Stimulated activated CD4-positive, alpha-beta T cell treated with anti-CD3 and anti-CD28 coated beads, Interleukin-12 subunit alpha, Interleukin-12 subunit beta, amount 100 ng/mL, for 4 hours (primary cell): ENCODE measurements at places on chromosomes 1 and 21.

DNA sequence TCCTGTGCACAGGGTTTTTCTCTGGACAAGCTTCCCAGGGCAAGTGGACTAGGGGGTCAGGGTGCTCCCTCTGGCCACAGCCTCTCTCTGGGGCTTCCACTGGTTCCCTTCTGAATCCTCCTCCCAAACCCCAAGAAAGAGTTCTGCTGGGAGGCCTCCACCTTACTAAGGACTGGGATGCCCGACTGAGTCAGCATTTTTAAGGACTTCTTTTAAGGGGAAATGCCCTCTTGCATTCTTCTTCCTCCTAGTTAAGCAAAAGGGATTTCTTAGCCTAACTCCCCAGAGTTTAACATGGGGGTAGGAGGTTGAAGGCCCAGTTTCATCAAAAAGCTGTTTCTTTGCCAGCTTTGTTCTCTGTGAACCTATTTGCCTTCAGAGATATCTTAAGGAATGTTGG, 99.7 kb upstream of the KRTAP19-8 start:
- no peak for DNase-seq

DNA sequence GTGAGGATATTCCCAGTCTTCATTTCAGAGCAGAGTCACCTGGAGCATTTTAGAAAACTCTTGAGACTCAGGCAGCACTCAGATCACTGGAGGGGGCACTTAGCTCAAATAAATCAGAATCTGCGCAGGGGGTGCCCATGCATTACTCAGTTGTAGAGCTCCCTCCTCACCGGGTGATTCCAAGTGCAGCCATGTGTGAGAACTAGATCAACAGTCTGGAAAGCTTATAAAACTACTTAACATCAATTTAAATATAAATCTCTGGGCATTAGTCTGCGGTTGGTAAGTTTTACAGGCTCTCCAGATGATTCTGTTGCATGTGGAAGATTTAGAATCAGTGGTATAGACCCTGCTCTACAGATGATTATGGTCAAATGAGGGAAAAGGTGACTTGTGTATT, 128.6 kb downstream of the ST6GALNAC3 start:
- DNase-seq = no peak

- no peak for DNase-seq
Observed at GRCh38 chr21:31659286-31659535, 282 bp upstream of the SOD1 start.

GRCh38 chr1:204528677-204529076, 12.5 kb downstream of the MDM4 start:
- DNase-seq = no peak

DNA sequence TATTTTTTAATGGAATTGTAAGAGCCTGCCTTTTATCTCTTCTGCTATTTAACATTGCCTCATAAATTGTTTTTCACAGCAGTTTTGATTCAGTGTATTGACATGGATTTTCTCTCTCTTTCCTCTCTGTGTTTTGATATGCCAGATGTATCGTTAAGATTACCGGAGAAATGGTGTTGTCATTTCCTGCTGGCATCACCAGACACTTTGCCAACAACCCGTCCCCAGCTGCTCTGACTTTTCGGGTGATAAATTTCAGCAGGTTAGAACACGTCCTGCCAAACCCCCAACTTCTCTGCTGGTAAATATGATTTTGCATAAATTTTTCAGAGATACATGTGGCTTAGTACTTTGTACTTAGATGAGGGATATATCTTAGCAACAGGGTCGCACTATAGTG, 23.1 kb upstream of the DYNLT5 start:
- DNase-seq = no peak

DNA sequence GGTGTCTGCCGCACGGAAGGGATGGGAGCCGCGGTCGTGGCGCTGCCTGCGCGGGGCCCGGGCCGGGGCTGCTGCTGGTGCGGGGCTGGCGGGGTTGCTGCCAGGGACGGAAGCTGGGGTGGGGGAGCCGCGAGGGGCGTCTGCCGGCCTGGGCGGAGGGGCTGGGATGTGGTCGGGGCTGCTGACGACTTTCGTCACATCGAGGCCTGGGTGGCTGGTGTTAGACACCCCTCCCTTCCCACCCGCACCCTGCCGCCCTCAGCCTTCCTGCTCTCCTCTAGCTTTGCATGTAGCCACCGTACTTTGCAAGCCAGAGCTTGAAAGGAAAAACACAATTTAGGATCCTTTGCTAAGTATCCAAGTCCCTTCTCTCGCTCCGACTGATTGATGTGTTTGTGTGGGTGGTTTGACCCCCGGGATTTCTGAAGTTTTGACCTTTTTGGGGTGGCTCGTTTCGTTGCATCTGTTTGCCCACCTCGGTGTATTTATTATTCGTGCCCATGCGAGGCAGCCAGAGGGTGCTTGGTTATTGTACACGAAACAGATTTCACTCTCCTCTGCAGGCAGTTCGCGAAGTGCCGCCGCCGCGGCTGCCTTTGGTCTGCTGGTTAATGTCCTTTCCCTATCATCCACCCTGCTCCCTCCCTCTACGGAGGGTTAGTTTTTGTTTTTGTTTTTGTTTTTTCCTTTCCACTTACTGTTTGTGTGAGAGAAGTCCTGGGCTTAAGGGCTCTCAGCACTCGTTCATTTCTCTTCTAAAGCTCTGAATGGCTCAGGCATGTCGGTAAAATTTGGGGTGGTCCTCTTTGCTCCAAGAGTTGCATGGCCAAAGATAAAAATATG, 868 bp downstream of the C1orf21 start:
- DNase-seq = peak; percentile 6
